EH (cell line): ENCODE measurements at places on chromosomes 11 and 22.

DNA sequence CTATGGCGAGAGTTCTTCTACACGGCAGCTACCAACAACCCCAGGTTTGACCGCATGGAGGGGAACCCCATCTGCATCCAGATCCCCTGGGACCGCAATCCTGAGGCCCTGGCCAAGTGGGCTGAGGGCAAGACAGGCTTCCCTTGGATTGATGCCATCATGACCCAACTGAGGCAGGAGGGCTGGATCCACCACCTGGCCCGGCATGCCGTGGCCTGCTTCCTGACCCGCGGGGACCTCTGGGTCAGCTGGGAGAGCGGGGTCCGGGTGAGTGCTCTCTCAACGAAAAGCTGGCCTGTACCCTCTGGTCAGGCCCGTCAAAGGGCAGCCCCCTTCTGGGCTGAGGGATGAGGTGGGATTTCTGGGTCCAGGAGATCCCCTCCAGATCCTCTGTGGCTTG, 15.9 kb upstream of the MAPK8IP1 start:
- DNase-seq, result no peak

DNA sequence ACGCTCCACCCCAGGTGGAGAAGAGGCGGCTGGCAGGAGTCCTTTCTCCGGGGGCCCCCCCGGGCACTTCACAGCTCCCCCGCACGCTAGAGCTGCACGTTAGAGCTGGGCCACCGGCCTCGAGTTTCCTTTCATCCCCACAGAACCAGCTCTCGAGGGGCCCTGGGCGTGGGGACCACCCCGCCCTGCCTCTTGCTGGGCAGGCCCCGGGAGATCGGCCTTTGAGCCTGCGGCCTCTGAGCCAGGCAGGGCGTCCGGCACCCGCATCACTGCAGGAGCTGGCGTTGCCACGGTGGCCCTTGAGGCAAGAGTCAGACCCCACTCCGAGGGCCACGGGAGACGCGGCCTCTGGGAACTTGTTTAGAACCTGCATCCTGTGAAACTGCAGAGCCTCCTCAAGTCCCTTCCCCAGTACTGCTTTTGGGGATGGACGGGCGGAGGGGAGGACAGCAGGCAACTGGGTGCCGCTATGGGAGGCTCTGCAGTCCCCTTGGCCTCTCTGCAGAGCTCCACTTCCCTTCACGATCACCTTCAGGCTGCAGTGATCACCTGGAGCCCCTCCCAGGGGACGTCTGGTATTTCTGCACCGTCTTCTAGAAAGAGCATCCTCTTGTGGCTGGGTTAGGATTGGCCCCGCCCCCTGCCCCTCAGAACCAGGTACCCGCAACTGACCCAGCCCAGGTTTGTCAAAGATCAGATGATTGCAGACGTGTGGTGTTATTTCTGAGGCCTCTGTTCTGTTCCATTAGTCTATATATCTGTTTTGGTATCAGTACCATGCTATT, 13.9 kb upstream of the GAL start:
- DNase-seq, result no peak

DNA sequence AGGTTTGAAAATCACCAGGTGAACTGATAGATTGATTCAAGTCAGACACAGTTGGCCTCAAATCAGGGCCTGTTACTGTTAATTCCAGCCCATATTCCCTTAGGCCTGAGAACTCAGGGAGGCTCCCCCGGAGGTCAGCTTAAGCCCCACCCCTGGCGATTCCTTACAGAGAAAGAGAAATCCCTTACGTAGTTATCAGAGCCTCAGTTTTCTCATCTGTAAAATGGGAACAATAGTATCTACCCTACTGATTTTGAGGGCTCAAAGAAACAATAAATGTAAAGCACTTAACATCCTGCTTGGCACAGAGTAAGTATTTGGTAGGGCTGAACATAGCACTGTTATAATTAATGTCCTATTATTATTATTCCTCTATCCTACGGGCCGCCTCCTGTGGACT, 94.1 kb downstream of the NAT10 start:
- no peak for DNase-seq

DNA sequence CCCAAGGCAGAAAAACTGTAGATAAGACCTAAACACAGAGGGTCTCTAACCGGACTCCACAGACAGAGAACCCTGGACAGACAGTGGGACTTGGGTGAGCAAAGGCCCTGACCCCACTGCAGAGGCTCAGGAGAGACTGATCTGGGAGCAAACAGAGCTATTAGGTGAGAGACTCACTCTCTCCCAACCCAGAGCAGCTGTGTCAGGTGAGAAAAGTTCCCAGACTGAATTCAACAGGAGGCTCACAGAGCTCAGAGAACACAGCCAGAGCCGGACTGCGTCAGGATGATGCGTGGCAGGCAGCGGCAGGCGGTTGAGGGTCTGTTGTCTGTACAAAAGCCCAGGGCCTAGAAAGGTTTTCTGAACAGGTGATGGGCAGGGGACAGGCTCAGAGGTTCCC, 5.5 kb downstream of the RFPL2 start:
- DNase-seq, result no peak

GRCh38 chr11:35911616-35912165, 32.2 kb upstream of the LDLRAD3 start:
- no peak for DNase-seq

- peak; percentile 9 for DNase-seq
Observed at GRCh38 chr11:65415499-65416340, 6.9 kb upstream of the NEAT1 start.

DNA sequence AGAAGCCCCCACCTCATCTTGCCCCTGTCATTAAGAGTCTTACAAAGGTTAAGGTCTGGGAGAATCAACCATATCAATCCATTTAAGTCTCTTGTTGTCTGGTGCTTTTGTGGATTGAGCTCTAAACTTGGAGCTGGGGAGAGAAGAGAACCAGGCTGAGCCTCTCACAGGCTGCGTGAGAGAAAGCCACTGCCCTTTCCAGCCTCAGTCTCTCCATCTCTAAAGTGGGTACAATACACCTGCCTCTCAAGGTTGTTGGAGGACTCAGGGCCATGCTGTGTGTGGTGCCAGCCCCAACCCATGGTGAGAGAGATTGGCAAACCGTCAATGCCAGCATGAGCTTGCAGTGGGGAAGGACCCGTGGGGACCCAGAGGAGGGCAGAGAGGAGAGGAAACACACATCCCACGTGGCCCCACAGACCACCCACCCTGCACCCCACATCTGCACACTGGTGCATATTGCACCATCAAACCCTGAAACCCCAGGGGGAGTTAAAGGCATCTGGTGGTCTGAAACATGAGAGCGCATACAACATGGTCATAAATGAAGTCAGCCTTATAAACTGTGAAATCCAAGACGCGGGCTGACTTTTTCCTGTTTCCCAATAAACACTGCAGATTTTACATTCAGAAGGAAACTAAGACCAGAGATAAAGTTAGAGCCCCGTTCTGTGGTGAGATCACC, 27.5 kb upstream of the FBLN1 start:
- peak; percentile 35 for DNase-seq

GRCh38 chr11:17314232-17314547, 37.4 kb upstream of the NCR3LG1 start:
- peak; percentile 86 for DNase-seq

DNA sequence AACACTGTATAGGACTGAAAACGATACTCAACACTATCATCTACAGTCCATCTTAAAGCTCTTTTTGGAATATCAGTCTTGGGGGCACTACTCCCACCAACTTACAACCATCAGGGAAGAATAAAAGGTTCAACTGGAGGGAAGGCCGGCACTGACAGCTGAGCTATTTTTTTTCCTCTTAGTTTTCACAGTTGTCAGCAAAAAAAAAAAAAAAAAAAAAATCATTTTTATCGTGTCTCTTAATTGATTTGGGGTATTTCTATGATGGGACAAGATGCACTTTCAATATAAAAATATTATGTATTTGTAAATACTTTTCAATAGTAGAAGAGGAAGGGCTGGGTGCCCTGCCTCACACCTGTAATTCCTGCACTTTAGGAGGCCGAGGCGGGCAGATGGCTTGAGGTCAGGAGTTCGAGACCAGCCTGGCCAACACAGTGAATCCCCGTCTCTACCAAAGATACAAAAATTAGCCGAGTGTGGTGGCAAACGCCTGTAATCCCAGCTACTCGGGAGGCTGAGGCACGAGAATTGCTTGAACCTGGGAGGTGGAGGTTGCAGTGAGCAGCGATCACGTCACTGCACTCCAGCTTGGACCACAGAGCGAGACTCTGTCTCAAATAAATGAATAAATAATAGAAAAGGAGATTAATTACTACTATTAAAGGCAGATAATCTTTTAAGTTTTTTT, 1.5 kb downstream of the KIF18A start:
- no peak for DNase-seq
